ENCODE measurements at places on chromosomes 4 and X.

DNA sequence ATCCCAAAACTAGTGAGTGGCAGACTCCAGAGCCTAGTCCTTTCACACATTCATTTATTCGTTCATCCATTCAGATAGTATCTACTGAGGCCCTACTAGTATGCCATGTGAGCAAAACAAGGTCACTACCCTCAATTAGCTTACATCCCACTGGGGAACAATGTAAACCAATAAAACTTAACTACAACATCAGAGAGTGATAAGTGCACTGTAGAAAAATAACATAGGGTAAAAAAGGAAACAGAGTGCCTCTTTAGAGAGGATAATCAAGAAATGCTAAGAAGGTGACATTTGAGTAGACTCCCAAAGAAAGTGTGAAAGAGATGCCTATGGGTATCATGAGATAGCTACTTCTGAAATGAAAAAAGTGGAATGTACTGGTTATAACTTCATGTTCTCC lies 18.5 kb downstream of the PAPSS1 start:
- DNase-seq = no peak

DNA sequence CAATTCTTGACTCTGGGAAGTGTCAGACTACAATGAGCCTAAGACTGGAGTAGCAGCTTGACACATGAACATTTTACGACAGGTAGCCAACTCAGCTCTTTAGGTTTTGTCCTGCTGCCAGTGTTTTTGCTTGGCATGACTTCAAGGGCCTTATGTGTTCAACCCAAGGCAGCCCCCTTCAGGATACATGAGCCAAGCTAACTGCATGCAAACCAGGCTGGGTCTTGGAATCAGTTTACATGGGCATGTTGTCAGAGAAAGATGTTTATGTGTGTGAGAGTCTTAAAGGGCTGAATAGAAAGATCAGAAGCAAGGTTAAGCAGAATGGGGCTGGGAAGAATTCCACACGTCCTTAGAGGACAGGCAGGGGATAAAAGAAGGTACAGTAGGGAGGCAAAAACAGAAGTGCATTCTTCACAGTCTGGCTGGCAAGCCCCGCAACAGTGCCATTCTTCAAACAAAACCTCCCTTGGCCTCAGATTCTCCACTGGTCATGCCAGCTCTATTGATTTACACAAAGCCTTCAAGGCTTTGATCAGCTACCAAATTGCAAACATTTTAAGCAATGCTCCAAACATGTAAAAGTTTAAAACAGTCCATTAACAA lies 97.3 kb downstream of the NKX6-1 start:
- DNase-seq = no peak

DNA sequence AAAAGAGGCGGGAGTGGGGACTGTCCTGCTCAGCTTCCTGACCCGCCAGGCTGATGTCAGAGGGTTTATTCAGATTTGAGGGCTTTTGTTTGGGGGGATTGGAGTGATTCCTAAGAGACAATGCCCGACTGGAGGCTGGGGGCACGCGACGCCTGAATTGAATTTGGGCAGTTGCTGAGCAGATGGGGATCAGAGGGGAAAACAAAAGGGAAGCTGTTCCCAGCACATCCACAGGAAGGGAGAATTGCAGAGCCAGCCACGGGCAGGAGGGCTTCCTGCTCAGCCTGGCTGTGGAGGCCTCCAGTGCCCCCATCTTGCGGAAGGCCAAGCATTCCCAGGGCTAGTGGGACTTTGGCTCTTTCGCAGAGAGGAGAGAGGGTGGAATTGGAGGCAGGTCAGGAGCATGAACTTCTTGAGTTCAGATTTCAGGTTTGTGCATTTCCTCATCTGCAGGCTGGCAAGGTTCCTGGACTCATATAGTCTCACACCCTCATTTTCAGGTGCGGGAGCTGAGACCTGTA lies 162.8 kb downstream of the NHS start:
- DNase-seq = no peak

GRCh38 chrX:78838709-78839108 lies 91.2 kb downstream of the LPAR4 start:
- DNase-seq = no peak

DNA sequence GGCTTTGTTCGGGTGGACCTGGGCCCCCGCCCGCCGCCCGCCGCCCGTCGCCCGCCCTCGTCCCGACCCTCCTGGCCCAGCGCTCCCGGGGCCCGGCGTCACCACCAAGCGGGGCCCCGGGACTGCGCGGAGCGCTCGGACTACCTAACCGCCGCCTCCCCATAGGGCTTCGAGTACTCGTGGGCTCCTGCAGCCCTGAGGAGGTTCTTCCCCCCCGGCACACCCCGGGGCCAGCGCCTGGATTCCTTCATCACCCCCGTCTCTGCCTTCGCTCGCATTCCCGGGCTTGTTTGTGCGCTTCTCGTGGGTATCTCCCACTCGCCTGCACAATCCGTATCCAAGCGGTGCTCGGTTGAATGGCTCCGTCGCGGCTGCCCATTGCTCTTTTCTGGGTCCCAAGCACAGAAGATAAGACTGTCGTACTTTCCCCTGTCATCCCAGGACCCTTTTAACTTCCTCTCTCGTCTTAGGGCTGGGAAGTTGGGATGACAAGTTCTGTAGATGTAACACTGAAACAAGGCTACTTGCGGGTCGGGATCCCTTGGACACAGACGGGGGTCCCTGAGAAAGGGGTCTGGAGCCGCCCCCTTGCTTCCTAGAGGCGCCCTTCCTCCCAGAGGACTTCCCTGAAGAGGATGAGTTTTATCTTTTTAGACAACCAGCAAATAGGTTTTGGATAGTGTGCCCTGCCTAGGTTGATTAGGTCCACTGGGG lies 565 bp downstream of the MOB1B start:
- DNase-seq = no peak

DNA sequence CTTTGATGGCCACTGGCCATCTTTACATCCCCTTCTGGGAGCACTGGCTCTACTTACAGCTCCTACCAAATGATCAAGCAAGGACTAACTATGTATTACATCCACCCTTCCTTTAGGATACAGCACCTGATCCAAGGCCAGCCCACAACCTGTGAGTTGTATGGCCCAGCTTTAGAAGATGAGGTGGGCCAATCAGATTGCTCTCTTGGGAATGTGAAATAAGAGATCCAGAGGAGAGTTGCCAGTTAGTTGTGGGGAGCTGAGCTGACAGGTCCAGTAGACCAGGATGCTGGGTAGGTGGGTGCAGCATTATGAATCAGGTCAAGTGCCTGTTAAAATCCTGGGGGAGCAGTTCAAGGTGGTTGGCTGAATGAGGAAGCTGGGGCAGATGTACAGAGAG lies 111.5 kb downstream of the GNL3L start:
- no peak for DNase-seq

DNA sequence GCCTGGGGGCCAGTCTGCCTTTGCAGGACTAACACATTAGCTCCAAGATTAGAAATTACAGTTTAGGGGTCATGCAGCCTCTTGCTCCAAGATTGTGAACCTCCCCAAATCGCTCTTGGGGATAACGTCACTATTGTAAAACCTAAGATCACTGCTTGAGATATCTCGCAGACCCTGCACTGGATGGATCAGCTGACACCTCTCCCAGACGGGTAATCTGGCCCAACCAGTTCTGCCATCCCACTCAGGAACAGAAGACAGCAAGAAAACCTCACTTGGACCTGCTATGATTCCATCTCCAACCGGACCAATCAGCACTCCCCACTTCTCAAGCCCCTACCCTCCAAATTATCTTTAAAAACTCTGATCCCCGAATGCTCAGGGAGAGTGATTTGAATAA lies 431.2 kb downstream of the GPM6A start:
- no peak for DNase-seq

GRCh38 chr4:5029447-5029846 lies 10.2 kb upstream of the CYTL1 start:
- DNase-seq = no peak

DNA sequence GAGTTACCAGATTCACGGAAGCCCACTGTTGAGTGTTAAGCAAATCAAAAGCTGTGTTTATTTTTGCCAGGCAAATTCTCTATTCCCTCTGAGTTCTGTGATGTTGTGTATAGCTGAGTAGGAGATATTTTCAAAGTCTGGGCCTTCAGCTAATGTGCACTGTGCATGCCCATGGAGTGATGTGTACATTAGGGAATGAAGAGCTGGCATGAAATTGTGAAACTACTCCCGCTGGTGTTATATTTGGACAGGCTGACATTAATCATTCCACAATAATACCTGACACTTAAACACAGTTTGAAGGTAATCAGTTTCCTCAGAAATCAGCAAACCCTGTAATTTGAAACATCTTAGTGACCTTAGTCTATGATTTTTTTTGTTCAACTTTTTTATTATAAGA lies 88.1 kb upstream of the MBNL3 start:
- DNase-seq = no peak

DNA sequence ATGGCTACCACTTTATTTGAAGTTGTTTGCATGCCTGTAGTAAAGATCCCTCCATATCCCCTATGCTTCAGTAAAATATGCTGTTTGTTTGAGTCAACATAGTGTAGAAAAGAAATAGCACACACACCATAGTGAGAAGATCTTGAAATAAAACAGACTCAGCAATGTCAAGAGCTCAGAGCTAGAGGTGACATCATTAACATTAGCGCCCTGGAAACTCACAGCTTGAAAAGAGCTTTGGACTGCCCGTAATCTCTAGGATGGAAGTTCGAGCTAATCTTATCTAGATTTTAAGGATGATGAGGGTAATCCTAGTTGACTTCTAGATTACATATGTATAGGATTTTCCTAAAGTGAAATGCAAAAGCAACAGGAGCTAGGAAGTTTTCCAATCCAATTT lies 275.6 kb downstream of the SMARCA1 start:
- DNase-seq = no peak

DNA sequence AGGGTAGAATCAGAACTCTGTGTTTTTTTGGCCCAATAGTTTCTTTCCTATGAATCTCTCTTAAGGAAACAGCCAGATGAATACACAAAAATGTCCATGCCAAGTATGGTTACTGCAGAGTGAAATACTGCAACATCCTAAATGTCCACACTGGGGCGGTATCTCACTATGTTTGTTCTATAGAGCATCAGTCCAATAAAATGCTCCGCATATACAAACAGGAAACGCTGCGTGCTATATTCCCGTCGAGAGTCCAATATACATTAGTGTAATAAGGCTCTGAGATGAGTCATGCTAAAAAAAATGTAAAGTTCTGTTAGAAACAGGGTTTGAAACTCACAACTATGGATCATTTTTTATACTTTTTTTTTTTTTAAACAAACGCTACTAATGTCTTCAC lies 72.9 kb upstream of the ENOX2 start:
- DNase-seq = peak; percentile 9

DNA sequence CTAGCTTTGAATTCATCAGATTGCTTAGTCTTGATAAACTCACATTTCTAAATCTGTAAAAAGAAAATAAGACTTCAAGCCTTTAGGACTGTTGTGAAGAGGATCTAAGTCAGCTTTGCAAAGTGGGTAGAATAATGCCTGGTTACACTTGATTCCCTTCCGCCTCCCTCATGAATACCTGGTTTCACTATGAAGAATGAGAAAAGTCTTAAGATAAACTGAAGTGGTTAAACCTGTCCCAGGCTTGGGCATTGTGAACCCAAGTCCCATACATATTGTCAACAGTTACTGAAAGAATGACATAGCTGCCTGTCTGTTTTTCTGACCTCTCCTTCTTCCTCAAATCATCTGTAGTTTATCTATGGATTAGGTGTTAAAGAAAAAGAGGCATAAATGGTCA lies 16.7 kb upstream of the GBA3 start:
- DNase-seq = no peak

All from central memory CD4-positive, alpha-beta T cell (primary cell).